Fibroblast of the conjunctiva (primary cell): ENCODE measurements at places on chromosomes 12 and 14.
A peak's percentile ranks its signal among the peaks of the same experiment; 100 is the strongest.

GRCh38 chr12:30840715-30841114, 85.8 kb upstream of the TSPAN11 start:
- no peak for DNase-seq

DNA sequence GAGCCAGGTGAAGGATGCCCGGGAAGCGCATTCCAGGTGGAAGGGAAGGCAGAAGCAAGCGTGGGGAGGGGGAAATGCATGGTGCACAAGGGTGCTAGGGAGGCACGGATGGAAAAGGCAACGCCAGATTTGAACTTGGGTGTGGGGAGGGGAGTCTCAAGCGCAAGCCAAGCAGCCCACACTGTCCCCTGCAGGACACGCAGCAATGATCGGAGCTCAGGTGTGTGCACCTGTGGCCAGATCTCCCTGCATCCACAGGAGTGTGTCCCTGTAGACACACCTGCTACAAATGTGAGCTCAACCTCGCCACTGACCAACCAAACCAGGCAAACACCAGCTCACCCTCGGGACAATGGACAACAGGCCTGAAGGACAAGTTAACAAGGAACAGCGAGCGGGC, 63.2 kb downstream of the SCARB1 start:
- DNase-seq = no peak

GRCh38 chr12:116381744-116382685, 104.5 kb upstream of the MED13L start:
- DNase-seq = peak; percentile 95

GRCh38 chr14:26394150-26394810, 203.6 kb downstream of the NOVA1 start:
- DNase-seq = peak; percentile 40

DNA sequence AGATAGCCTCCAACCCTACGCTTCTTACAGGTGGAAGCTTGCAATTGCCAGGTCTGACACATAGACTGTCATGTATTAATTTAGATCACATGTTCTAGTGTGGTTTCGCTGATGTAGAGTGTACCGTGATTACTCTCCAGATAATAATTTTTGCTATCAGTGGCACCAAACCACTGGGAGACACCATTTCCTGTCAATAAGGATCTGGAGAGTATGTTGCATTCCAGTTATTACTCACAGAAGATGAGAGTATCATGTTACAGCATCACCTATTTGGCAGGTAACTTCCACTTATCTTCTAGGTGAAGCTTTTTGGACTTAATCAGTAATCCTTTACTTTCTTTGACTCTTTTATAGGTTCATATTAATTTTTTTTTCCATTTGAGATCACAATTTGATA, 147.2 kb downstream of the HELB start:
- DNase-seq = no peak

GRCh38 chr14:68899033-68899603, 80.0 kb downstream of the ACTN1 start:
- no peak for DNase-seq

- no peak for DNase-seq
Measured at GRCh38 chr12:4789776-4790175, 69.6 kb downstream of the GALNT8 start.

GRCh38 chr12:52945389-52946232, 3.3 kb upstream of the KRT18 start:
- DNase-seq = no peak

DNA sequence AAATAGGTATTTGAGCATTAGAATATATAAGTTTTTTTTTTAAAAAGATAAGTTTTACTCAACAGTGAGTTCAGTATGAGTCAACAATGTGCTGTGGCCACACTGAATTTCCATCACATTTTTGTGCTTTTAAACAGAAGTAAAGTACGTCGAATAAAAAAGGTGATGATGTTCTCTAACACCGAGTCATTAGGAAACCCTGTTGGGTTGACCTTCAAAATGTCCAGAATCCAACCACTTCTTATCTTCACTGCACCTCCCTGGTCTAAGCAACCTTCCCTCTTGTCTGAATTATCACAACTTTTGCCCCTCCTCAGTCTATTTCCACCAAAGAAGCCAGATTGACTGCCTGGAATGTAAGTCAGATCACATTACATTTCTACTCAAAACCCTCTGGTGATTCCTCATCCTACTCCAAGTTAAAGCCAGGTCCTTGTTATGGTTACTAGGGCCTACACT, 43.0 kb upstream of the SYCP3 start:
- no peak for DNase-seq
